GM23338 (cell line): ENCODE measurements at places on chromosomes 13 and 19. TPM values are rescaled to one million over a fixed set of nuclear protein-coding genes. Genes with fewer than 3 reads are reported as not detected.

Gene C19orf33
- 26.7 and 58.9 TPM in 2 replicates for total RNA-seq

Gene YIPF2
- 54.0 and 63.7 TPM in 2 replicates for total RNA-seq

Gene PSG7
- total RNA-seq, result not detected in 2 replicates

Gene IFNL1
- total RNA-seq, result not detected in 2 replicates

Gene AZU1
- total RNA-seq, result 0.50 and 1.4 TPM in 2 replicates

Gene DLL3
- 15.6 and 19.1 TPM in 2 replicates for total RNA-seq

GRCh38 chr13:33543089-33543459 lies 257.5 kb upstream of the STARD13 start:
- peak; percentile 74 for DNase-seq
- H3K27me3 ChIP-seq, result no peaks in the 10 kb centered on the region
- no peaks in the 10 kb centered on the region for H3K36me3 ChIP-seq
- peak overlapping the region; percentile 63 for H3K4me3 ChIP-seq

DNA sequence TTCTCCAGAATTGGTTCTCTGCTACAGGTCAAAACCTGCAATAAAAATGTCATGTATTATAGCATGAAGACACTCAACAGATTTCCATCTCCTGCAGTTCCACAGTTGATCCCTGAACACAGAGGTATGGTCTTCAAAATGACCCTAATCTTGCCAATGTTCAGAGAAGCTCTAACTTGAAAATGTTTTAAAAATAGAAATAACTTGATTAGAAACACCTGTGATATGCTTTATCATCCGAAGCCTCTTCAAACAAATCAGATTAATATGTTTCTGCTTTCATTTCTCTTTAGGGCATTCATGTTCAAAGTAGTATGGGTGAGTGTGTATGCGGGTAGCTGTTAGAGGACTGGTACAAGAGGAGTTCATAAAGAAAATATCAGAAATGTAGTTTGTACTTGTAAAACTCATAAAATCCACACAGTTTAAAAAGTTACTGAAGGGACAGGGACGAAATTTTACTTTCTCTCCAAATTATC lies 60.4 kb downstream of the KCNRG start:
- H3K4me1 ChIP-seq, result peaks cover 25% of the 10 kb centered on the region
- DNase-seq, result no peak
- no peaks in the 10 kb centered on the region for H3K36me3 ChIP-seq
- H3K27me3 ChIP-seq, result peaks cover 28% of the 10 kb centered on the region
- no peak overlapping the region for H3K27ac ChIP-seq
